ENCODE measurements at places on chromosomes 11 and 22.
A peak's percentile ranks its signal among the peaks of the same experiment; 100 is the strongest.

DNA sequence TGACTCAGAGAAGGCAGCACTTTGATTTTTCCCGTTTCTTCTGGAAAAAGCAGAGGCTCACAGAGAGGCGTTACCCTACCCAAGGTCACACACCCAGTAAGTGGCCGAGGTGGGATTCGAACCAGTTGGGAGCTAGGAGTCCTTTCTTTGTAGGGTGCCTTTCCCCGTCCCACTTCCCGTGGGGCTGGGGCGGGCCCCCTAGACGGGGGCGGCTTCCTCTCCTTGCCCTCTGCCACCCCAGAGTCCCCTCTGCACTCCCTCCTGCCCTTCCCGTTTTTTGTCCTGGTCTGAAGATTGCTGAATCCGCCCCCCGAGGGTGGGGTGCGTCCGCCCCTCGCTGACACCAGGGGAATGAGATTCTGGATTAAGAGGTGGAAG is 747 bp downstream of the TPCN2 start:
- DNase-seq: peak; percentile 56

DNA sequence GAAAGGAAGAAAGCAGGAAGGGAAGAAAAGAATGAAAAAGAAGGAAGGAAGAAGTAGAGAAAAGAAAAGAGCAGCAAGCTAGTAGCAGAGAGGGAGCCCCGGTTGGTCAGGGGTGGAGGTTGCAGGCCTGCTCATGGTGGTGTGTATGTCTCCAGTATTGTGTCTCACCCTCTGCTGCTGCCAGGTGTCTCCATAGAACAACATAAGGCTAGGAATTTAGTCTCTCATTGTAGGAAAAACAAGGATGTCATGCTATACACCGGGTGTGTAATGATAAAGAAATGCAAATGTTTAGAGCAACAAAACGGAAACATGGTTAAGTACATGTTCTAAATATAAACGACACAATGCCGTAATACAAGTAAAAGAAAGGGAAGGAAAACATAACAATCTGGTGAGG is 342.5 kb downstream of the NTM start:
- DNase-seq: no peak

- no peak for DNase-seq
Measured at GRCh38 chr11:96006037-96006436, 82.1 kb upstream of the MTMR2 start.

- no peak for DNase-seq
Measured at GRCh38 chr11:86230921-86231434, 13.6 kb upstream of the EED start.

GRCh38 chr22:35746946-35747703 is 29.5 kb downstream of the APOL5 start:
- DNase-seq: no peak

DNA sequence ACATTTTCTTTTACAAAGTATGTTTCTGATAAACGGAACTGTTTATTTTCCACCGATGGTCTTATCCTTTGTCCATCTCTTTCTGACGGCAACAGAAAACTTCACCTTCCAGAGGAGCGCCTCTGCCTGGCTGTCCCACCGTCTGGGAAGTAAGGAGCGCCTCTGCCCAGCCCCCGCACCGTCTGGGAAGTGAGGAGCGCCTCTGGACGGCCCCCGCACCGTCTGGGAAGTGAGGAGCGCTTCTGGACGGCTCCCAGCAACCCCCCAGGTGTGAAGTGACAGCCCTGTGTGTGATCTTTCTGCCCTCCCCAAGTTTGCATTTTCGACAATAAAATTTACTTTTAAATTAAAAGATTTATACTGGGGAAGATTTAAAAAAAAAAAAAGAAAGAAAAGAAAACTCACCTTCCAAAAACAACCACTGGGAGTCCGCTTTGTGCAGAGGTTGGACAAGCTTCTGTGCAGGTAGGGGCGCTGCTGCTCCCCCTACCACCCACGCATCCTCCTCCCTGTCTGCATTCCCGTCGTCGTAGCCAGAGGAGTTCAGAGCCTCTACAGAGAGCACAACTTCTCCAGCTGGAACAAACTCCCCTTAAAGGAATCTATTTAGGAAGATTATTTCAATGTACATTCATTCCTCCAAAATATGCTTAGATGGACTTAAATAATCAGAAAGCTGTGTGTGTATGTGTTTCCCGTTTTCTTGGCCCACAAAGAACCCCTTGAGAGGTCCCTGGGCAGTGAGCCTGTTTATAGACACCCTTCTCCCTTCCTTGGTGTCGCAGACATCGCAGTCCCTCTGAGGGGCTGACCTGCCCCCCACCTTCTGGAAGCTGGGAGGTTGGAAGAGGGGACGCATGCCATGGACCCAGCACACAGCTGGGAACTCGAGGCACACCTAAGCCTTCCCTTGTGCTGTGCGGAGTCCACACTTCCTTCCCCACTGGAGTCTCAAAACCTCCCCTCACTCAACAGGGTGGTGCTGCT is 849 bp upstream of the APOBEC3B start:
- peak; percentile 34 for DNase-seq

- no peak for DNase-seq
Measured at GRCh38 chr11:36354221-36355003, 58.3 kb downstream of the PRR5L start.

DNA sequence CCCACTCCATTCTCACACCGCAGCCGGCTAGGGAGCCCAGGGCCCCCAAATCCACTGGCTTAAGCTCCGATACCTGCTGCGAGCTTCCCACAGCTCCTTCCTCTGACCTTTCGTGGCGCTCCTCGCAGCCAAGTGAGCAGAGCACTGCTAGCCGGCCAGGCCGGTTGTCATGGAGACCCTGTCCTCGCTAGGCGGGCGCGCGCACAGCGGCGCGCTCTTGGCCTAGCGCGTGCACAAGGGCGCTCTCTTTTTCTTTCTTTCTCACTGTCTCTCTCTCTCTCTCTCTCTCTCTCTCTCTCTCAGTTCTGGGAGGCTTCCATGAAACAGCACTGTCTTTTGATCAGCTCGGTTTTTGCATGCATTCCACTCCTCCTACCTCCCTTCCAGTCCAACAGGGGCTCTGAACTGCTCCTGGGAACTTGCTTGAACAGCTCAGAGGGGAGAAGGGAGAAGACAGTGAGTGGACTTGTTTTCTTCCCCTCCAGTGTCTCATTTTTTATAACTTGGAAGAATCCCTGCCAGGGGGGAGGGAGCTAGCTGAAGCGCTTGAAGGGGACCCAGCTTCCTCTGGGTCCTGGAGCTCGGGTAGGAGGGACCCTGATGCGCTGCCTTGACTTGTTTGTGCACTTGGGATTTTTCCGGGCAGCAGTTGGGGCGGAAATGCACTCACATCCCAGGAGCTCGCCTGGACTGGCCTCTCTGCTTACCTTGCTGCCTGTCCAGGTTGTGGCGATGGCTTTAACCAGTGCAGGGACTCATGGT is 100.3 kb upstream of the AKIP1 start:
- DNase-seq: peak; percentile 19

- no peak for DNase-seq
Measured at GRCh38 chr22:45262195-45262930, 21.7 kb upstream of the KIAA0930 start.

DNA sequence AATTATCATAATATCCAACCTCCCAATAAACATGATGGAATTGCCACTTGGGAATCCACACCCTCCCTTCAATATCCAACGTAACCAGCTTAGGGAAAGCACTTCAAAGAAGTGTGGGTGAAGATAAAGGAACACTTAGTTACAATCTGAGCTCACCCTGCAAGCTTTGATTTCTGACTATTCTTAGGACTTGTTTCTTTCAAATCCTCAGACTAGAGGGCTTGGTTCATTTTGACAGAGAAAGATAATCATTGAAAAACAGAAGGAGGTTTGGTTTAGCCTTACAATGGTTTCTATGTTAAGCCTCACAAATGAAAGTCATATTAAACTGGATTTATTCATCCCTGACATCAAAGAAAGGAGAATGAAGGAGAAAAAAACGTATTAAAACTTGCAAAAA is 57.9 kb upstream of the SYT13 start:
- DNase-seq: no peak

GRCh38 chr11:38751421-38751820 is 2153.4 kb upstream of the RAG2 start:
- DNase-seq: no peak

- no peak for DNase-seq
Measured at GRCh38 chr11:20089796-20090653, 70.2 kb downstream of the DBX1 start.

GRCh38 chr11:119445850-119446249 is 22.9 kb upstream of the THY1 start:
- no peak for DNase-seq

- DNase-seq: no peak
Measured at GRCh38 chr11:77141475-77141874, 13.4 kb downstream of the MYO7A start.

DNA sequence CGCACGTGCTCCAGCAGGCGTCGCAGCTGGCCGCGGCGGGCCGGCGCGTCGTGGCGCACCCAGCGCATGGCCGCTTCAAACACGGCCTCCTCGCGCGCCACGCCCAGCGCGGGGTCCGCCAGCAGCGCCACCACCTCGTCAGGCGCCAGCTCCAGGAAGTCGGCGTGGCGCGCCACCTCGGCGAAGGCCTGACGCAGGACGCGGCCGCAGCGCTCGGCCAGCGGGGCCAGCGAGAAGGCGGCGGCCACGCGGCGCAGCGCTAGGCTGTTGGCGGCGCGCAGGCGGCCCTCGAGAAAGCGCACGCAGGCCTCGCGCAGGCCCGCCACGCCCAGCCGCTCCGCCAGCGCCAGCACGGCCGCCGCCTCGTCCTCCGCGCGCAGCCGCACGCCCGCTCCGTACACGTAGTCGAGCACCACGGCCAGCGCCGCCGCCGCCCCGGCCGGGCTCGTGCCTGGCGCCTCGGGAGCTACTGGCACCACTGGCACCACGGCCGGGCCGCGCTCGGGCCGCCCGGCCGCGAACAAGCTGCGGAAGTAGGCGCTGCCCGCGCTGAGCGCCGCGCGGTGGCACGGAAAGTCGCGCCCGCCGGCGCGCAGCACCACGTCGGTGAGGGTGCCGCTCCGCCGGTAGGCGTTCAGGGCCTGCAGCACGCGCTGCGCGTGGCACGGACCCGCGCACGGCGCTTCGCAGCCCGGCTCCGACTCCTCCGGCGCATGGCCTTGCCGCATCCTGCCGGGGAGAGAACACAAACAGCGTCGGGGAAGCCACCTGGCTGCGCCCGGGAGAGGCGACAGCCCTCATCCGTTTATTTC is 2.9 kb downstream of the KLHL35 start:
- DNase-seq: peak; percentile 62

GRCh38 chr11:102518296-102519094 is 12.1 kb downstream of the MMP7 start:
- DNase-seq: no peak

DNA sequence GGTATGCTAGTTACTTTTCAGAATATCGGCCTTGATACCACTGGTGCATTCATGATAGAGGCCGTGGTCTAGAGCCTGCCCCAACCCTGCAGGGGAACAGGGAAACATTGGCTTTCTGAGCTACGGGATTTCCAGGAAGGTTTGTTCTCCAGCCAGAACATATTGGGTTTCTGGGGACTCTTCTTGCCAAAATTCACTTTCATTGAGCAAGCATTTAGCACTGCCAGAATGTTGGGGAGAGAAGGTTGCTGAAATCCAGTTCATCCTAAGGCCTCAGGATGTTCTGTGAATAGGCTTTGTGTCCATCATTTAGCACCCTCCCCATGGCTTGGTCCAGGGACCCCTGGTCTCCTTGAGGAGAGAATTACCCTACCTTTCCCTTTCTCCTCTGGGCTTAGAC is 36.7 kb downstream of the DRG1 start:
- no peak for DNase-seq

- DNase-seq: no peak
Measured at GRCh38 chr11:48047616-48048015, 67.3 kb downstream of the PTPRJ start.

DNA sequence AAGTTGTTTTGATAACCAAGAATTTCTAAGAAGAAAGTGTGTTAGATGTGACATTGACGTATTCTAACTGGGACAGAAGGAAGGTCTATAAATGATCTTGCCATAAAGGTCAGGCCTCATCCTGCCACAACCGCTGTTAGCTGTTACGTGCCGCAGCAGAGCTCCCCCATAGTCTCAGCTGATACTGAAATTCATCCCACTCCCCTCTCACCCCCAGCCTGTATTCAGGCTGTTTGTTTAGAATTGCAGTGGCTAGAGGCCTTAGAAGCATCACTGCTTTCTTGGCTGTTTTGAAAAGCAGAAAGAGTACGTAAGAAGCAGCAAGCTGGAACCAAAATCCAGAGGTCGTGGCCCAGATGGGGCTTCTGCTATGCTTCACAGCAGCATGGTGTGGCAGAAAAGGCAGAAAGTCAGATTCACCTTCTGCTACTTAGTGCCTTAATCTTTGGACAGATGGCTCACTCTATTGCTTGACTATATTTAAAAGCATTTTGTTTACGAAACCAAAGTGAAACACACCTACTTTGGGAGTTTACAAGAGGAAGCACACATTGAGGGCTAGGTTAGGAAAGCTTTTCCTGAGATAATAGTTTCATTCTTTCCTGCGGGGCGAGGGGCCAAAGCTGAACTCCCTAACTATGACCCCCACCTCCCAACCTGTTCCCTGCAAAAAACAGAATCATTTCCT is 950 bp upstream of the LAYN start:
- peak; percentile 87 for DNase-seq

DNA sequence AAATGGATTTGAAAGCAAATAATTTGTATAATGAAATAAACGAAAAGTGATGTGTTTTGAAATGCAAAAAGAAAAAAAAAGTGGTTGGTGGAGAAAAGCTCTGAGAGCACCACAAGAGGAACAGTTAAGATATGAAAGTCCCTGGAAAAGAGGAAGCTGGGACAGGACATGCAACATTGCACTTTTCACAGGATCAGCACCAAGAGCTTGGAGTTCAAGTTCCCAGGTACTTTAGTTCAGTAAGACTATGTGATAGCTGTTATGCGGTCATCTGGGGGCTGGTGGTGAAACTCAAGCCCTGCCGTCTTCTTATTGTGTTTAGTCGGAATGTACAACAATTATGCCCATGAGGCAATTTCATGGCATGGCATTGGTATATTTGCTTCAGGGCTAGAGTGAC is 17.1 kb upstream of the MS4A4A start:
- DNase-seq: no peak

GRCh38 chr11:92390783-92391182 is 166.2 kb downstream of the FAT3 start:
- no peak for DNase-seq

- no peak for DNase-seq
Measured at GRCh38 chr11:59705294-59705693, 8.4 kb downstream of the OR10V1 start.

DNA sequence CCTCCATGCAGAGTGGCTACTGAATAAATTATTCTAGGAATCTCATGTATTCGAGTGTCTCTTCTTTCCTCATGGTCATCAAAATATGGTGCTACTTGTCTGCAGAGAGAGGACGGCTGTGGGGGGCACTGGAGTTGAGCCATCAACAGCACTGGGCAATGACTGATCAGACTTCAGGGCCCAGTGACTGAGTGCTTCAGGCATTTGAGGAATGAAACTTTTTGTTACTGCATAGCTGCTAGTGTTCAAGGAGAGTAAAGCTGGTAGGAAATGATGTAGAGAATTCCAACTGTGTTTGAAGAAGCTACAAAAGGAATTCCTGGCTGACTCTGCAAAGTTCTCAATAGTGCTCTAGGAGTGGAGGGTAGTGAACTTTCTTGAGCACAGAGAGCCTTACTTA is 277.7 kb downstream of the CADM1 start:
- DNase-seq: no peak

- DNase-seq: no peak
Measured at GRCh38 chr11:90448256-90448655, 225.4 kb upstream of the CHORDC1 start.

GRCh38 chr11:132256528-132257279 is 886.3 kb downstream of the NTM start:
- no peak for DNase-seq
